ENCODE measurements at places on chromosomes 13 and 19. TPM values are rescaled to one million over a fixed set of nuclear protein-coding genes. Genes with fewer than 3 reads are reported as not detected.

The PPM1N gene
- 5.1 TPM for total RNA-seq

The CNN2 gene
- 306 TPM for total RNA-seq

The GARIN5A gene
- not detected for total RNA-seq

The ZNF177 gene
- 0.71 TPM for total RNA-seq

The ZNF549 gene
- total RNA-seq: 2.7 TPM

The APOC4 gene
- not detected for total RNA-seq

The MEF2B gene
- total RNA-seq: 0.29 TPM

The CYP4F8 gene
- total RNA-seq: not detected

The TUBA3C gene
- not detected for total RNA-seq

The ATP8B3 gene
- total RNA-seq: 5.0 TPM

The USHBP1 gene
- not detected for total RNA-seq

The LIN37 gene
- 19.6 TPM for total RNA-seq

The C19orf73 gene
- 6.3 TPM for total RNA-seq

The FBXO17 gene
- 22.3 TPM for total RNA-seq

The ZNF628 gene
- 2.5 TPM for total RNA-seq

The TPTE2 gene
- total RNA-seq: not detected

The AMH gene
- 0.18 TPM for total RNA-seq

The ZNF578 gene
- total RNA-seq: 0.58 TPM

The NAPSA gene
- 1.2 TPM for total RNA-seq

The FAM216B gene
- total RNA-seq: not detected

The ZNF681 gene
- 0.29 TPM for total RNA-seq

The GZMM gene
- not detected for total RNA-seq

The CEACAM8 gene
- total RNA-seq: not detected

The CD33 gene
- not detected for total RNA-seq

The CNFN gene
- total RNA-seq: not detected

Data from myometrial cell (primary cell).